ENCODE measurements at places on chromosomes 11 and 22.

- DNase-seq, result no peak
These were observed 15.1 kb downstream of the TBX1 start for GRCh38 chr22:19775496-19776325.

DNA sequence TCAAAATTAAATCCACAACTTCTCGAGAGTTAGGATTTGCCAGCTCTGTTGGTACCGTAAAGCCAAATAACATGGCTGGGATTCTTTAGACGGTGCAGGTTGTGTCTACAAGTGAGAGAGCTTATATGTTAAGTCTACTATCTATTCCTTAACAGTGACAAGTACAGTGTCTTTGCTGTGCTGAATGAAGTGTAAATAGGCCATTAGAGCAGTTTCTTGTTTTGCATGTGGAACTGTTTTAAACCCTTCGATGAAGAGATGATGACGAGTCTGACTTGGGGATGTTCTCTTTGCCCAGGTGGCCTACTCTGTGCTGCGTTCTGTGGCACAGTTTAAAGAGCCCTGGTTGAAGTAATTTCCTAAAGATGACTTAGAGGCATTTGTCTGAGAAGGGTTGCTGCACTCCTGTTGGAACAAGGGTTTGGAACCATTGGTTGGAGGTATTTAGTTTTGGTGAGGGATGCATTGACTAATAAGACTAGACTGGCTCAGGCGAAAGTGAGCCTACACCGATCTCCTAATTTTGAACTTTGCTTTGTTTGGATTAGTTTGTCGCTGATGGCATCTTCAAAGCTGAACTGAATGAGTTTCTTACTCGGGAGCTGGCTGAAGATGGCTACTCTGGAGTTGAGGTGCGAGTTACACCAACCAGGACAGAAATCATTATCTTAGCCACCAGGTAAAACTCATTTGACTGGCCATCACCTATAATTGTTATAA is 988 bp downstream of the RPS3 start:
- no peak for DNase-seq

DNA sequence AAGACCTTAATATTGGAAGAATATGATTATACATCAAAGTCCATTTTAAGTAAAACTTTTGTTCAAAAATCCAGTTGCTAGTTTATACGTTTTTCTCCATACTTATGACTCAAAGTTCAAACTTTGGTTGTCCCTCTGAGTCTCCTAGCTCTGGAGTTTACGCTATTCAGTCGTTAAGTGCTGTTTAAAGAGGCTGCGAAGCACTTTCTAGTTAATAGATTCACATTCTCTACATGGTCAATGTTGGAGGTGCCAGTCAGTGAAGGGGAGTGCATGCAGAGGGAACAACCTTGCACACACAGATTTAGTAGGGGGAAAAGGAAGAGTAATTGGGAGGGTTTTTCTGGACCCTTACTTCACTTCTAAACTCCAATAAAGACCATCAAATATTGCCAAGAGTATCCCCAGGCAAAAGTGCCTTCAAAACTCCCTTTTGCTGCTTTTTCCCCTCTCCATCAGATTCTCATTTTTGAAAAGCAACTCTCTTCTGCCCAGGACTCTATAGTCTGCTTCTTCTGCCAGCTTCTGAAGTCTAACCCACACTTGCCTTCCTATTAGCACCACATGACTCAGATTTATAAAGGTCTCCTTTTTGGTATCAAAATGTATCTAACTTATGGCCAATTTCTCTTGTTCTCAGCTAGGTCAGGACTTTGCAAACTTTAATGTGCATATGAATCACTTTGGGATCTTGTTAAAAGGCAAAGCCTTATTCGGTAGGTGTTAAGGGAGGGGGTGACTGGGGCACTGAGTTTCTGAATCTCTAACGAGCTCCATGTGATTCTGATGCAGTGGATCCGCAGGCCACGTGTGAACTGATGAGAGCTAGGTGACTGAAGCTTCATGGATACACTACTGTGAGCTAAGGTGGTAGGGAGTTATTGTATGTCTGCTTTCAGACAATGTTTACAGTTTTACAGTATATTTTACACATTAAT is 96.2 kb upstream of the MTMR2 start:
- DNase-seq, result no peak

DNA sequence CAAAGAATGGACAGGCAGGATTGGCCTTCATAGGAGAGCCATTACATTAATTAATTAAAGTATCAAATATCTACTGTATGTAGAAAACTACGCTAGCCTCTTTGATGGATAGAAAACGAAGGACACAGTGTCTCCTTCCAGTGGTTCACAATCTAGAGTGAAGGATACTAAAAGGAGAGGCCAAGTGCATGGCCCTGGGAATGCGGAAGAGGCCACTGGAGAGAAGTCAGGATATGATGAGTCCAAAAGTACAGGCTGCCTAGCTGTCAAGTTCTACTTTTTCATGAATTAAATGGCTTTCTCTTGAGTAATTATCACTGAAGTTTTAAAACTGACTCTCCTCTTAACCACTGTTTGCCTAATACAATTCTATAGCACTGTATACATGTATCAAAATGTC is 41.9 kb downstream of the ATG16L2 start:
- DNase-seq, result no peak

GRCh38 chr11:32838505-32839274 is 9.0 kb downstream of the PRRG4 start:
- no peak for DNase-seq

DNA sequence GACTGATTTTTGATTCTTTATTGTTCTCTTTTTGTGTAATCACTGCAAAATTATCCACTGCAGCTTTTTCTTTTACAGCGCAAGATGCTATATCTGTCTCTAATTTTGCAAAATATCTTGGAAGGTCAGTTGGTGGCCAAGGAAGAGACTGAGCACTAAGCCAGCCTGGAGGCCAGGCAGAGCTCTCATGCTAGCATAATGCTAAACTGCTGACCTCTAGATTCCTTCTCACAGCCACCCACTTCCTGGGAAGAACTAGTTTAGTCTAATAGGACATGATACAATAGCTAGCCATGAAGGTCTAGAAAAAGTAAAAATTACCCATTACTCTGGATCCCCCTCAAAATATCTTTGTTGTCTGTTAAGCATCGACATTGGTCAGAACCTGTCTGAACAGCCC is 227.2 kb upstream of the ARHGAP20 start:
- no peak for DNase-seq

DNA sequence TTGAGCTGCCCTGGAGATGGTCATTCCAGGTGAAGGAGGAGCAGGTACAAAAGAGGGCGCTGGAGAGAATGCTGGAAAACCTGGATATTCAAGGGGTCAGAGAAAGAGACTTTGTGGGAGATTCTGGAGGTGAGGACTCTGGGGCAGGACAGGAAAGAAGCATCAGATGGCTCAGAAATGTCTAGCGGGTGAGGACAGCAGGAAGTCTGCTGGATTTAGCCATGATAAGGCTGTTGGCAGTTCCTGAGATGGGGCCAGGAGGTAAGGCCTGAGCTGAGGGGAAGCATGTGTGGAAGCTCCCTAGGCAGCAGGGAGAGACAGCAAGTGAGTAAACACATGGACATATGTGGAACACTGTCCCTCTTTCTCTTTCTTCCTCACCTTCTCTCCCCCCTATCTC is 1.5 kb downstream of the UPB1 start:
- DNase-seq, result no peak

DNA sequence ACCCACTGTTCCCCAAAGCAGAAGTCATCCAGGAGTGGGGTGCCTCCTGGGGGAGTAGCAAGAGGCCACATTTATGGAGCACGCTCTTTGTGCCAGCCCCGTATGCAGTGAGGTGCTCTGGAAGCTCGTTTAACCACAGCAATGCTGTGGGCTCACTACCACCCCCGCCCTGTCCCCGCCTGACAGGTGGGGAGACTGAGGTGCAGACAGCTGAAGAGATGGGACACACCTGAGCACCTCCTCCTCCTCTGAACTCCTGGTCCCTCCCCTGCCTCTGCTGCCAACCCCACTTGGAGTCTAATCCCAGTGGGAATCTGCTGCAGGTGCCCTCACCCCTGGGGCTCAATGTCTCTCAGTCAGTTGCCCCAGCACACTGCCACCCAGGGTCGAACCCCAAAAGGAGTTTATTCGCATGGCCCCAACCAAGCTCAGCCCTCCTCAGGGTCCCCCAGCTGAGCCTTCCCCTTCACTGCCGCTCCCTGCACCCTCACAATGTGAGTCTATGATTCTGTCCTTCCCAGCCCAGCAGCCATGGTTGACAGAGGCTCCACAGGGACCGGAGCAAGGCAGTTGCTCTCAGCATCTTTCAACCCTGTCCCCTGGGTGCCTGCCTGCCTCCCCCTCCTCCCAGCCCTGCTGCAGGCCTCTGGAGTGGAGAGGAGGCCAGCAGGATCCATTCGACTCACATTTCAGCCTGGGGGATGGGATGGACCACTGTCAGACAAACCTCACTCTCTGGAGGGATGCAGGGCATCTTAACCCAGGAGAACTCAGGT is 13.3 kb upstream of the BCR start:
- DNase-seq, result no peak

DNA sequence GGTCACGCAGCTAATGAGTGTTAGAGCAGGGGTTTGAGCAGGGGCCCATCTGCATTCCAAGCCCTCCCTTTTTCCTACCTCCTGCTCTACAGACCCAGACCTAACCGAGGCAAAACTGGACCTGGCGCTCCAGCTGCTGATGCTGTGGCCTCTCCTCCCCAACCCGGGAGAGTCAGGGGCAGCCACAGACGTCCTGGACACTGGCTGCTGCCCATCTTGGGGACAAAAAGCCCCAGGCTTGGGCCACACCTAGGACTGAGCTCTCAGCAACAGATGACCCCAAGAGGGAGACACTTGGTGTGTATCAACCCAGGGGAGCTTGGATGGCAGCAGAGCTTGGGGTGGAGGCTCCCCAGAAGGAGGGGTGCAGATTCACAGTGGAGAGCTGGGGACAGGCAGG is 172.6 kb downstream of the ST3GAL4 start:
- DNase-seq, result no peak

DNA sequence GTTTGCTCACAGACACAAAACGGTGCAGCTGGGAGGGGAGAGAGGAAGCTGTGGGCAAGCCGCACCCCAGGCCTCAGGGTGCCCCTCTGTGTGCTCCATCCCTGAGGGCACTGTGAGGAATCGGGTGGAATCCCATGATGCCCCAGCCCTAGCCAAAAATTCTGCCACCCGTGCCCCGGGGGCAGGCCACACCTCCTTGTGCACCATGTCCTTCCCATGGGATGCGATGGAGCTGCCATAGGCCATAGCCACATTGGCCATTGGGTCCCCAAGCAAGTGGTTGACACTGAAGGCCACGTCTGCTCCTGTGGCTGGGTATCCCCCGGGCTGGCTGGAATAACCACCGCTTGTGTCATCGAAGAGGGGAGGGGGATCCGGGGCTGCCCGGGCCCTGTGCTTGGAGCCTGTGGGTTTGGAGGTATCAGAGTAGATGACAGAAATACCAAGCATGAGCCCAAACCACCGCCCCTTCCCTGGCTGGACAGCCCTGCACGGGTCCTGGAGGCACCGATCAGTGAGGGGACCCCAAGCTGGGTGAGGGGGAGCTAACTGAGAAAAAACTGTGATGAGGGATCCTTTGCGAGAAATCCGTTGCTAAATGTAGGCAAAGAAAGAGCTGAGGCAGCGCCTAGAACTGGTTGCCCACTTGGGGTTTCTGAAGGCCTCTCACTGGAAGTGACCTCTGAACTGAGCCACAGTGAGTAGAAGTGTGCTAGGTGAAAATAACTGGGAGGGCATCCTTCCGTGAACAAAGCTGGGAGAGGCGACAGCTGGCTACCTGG is 863 bp downstream of the YIF1A start:
- no peak for DNase-seq

- no peak for DNase-seq
These were observed 258.5 kb downstream of the CNTN5 start for GRCh38 chr11:99279266-99279665.

DNA sequence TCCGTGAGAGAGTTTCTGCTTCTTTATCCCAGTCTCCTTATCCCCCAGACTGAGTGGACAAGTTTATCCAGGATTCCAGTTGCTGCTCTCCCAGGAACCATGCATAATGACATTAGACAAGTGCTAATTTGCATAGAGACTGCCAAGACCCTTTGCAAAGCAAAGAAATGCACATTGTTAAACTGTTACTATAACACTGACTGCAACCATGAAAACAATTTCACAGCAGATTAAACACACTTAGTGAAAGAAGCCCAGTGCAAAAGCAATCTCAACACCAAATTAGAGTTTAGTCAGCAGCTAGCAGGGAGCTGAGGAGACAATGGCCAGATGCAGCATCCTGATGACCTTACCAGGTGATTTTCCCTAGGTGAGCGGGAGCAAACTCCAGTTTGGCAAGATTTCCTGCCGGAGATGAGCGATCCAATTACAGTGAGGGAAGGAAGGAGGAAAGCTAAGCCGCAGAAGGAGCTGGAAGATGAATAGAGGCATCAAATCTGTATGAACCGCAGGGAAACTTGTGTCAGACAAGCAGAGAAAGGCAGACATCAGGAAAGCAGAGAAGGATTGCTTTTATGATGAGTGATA is 273.8 kb upstream of the B3GAT1 start:
- no peak for DNase-seq

DNA sequence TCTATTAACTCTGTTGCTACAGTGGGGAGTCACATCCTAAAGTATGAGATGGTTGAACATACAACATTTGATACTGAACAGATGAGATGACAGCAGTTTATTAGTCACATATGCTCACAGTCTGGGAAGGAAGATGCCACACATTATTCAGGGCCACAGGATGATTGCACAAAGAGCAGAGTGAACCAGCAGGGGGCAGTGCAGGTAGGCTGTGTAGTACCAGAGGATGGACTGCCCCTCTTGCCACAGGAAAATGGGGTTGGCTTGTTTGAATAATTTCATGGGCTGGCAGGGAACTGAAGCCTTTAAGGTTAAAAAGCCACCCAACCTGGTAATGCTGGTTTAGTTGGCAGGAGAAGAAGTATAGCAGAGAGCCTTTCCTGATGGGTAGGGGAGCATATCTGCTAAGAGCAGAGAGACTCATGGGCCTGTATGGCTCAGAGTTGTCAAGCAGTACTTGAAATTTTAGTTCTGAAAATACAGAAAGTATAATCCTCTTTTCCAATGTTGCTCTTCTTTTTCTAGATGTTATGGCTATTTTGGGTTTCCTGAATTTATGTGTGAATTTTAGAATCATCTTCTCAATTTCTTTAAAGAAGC is 180.4 kb upstream of the B3GAT1 start:
- DNase-seq, result peak; percentile 51

DNA sequence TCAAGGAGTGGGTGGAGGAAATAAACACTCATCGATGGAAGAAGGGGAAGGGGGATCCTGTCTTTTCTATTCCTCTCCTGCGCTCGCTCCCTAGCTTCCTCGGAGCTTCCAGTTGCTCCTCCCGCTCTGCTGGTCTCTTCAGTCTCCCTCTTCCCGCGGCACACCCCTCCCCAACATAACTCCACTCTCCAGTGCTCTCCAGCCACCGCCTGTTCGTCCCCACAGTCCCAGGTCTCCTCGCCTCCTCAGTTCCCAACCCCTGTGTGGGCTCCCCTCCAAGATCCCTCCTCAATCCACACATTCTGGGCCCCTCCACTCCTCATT is 438 bp downstream of the ZW10 start:
- no peak for DNase-seq

GRCh38 chr22:23250056-23250784 is 69.9 kb downstream of the BCR start:
- DNase-seq, result no peak

GRCh38 chr11:41459465-41460401 is at the start of gene LRRC4C:
Gene LRRC4C (minus strand): TSS chr11:41459652.
- no peak for DNase-seq

- no peak for DNase-seq
These were observed 9.9 kb downstream of the RCOR2 start for GRCh38 chr11:63907063-63907462.

GRCh38 chr11:110850846-110851245 is 138.6 kb upstream of the ARHGAP20 start:
- DNase-seq, result no peak
